ENCODE measurements at places on chromosomes 3 and 15.

- DNase-seq: no peak
Measured at GRCh38 chr3:178507507-178508442, 28.5 kb upstream of the KCNMB2 start.

GRCh38 chr15:44289259-44289790, 806 bp downstream of the GOLM2 start:
- no peak for DNase-seq

DNA sequence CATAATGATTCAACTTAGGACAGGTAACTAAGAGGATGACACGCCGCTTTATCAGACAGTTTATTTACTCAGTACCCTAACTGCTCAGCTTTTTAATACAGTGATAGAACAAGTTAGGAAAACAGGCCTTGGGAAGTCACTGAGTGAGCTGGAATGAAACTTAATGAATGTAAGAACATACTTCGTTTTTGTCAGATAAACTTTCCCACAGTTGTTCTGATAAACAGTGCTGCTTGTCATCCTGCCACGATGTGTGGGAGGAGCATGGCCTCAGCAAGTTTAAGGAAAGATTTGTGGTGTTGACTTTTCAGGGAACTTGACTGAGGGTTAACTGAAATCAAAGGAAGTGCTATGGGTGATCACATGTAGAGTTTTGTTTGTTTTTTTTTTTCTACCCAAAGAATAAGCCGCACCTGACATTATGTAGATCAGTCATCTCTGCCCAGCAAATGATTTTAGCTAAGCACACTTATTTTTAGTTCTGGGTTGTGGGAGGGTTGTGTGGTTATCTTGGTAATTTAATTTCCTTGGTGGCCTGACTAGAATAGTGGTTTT, 5.6 kb upstream of the P2RY14 start:
- DNase-seq: peak; percentile 96

GRCh38 chr3:157912514-157913451, 193.4 kb downstream of the SHOX2 start:
- DNase-seq: no peak

GRCh38 chr15:80374441-80374840, 29.7 kb upstream of the ARNT2 start:
- DNase-seq: no peak

DNA sequence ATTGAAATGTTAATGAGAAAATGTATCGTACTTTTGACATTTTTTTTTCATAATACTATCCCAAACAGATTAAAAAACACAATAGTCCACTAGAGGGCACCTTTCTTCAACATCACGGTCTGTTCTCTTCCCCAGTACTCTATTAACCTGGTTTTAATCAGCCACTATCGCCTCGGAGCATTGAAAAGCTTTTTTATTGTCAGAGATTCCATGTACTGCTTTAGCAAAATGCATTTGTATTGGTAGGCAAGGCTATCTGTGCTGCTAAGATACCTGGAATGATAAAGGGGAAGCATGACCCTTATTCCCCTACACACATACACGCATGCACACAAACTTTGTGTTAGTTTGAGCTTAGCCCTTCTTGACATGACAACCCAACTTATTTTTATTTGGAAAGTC, 160.1 kb upstream of the IL12A start:
- DNase-seq: peak; percentile 69

Data from amniotic epithelial cell (primary cell).